ENCODE measurements at places on chromosomes 1 and 21.

DNA sequence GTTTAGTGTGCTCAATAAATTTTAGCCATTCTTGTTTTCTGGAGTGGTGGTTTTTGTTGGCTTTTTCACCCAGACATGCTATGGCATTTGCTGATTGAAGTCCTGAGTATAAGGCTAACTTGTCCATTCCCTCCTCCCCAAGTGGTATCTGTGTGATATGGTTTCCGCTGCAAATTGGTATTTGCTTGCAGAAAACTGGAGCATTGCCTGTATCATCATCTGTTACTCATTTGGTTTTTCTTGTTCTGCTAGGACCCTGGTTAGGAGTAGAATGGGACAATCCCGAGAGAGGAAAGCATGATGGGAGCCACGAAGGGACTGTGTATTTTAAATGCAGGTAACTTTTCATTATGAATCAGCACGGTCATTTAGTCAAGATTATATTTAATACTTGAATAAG lies 34.0 kb downstream of the TBCE start:
- DNase-seq, result no peak

DNA sequence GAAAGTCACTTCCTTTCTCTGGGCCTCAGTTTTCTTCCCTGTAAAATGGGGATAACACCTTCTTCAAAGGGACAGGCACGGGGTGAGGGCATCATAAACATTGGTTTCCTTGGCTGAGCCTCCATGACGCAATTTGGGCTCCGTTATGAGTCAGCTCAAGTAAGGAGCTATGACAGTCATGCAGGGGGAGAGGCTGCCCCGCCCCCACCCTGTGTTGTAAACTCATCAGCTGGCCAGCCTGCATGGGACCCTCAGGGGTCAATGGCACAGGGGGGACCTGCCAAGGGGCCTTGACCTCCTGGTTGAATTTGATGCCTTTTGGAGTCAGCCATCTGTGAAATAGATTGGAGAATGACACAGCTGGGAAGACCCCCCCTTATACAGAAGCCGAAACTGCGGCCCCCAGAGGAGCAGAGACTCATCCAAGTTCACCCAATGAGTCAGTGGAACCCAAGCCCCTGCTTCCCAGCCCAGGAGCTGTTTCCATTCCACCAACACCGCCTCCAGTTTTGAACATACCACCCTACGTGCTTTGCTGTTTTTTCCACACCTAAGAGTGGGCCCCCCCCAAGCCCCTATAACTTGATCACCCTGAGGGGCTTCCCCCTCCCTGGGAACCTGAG lies 36.8 kb upstream of the RUNX3 start:
- DNase-seq, result peak; percentile 81

GRCh38 chr1:244050835-244051444 lies at the start of gene ZBTB18:
Gene ZBTB18 (plus strand): TSS chr1:244051283. CDS start chr1:244051432, 149 bp downstream.
- no peak for DNase-seq

DNA sequence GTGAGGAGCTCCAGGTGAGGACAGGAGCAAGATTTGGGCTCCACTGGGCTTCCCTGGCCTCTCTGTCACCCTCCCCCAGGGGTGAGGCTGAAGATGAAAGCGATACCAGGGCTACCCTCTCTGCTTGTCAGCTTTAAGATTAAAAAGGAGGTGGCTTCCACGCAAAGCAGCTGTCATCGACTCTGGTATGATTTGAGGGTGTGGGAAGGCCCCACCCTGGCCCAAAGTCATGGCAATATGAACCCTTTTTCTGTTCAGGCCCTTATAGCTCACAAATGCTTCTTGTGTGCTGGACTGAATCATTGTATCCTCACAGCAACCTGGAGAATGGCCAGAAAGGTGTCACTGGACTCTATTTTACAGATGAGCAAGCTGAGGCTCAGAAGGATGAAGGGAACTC lies 41.6 kb downstream of the NUAK2 start:
- DNase-seq, result no peak

- no peak for DNase-seq
These were observed 22.5 kb downstream of the MIER1 start for GRCh38 chr1:66947267-66947666.

GRCh38 chr1:223225061-223225460 lies 82.0 kb upstream of the TLR5 start:
- no peak for DNase-seq

DNA sequence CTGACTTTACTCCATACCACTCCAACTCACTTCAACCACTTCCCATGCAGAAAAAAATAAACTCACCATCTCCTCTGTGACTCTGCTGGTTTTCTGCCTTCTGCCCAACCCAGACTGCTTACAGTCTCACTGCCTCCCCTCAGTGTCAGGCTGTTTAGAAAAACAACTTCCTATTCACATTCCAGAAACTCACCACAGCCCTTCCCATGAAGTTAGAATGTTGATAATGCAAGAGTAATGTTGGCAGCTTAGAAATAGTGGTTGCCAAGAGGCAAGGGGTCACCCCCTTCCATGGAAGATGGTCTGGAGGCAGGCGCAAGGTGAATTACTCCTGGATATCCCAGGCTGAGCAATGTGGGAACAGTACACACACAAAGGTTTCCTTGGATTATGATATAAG lies at the start of gene SELP:
Gene SELP (minus strand): TSS at position 119 of the 400 bp plus-strand sequence. CDS start 50 bp downstream, at position 69.
- DNase-seq, result no peak

DNA sequence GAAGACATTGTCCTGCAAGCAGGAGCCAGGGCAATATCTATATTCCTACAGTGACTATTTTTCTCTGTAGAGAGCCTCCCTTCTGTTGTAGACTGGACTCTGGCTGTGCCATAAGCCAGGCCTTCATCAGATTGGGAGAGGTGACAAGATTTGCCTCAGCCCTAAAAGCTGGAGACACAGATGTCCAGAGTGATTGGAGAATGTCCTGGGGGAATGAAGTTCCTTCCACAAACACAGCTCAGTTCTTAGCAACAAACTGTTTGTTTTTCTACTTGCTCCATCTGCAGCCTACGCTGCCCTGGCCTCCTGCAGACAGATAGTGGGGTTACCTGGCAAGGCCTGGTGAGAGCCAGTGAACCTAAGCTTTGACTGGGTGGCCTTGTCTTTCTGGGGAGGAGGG lies 29.9 kb upstream of the SNX27 start:
- no peak for DNase-seq

- DNase-seq, result no peak
These were observed 121.5 kb downstream of the CAMTA1 start for GRCh38 chr1:6906783-6907182.

- peak; percentile 20 for DNase-seq
These were observed 414 bp downstream of the TMEM51 start for GRCh38 chr1:15153842-15154479.

DNA sequence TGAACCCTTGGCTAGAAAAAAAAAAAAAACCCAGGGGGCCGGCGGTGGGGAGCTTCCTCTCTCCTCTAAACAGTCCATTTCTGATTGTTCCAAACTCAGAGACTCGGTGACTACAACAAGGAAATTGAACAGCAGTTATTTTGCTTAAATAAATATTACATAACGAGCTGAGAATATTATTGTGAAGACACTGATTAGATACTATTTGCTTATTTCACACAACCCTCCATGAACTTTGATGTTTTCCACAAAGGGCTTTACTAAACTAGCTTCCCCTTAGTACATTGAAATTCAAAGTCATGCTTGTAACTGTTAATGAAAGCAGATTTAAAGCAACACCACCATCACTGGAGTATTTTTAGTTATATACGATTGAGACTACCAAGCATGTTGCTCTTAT lies at the start of gene CFHR5:
Gene CFHR5 (plus strand): TSS at position 279 of the 400 bp plus-strand sequence. CDS start 109 bp downstream, at position 388.
- DNase-seq, result no peak

- DNase-seq, result no peak
These were observed 908.4 kb upstream of the ADGRL4 start for GRCh38 chr1:79914896-79915295.

DNA sequence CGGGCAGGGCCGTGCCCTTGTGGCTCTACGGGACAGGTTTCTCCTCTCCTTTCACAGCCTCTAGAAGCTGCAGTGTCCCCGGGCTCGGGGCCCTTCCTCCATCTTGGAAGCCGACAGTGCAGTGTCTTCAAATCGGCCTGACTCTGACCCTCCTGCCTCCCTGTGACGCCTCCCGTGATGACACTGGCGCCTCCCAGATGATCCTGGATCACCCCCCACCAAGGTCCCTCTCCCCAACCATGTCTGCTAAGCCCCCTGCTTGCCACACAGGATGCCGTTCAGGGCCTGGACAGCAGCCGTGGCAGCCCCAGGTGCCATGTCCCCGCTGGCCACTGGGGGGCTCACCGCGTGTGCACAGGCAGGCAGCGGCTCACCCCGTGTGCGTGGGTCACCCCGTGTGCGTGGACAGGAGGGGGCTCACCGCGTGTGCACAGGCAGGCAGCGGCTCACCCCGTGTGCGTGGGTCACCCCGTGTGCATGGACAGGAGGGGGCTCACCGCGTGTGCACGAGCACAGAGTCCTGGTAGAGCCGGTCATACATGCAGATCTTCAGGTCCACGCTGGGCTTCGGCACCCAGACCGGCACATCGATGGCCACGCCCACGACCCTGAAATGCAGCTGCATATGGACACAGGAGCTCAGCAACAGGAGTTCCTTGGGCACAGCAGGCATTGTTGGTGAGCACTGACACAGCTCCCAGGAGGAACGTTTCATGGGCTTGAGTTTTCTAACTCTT lies 24.9 kb upstream of the TMEM52 start:
- peak; percentile 27 for DNase-seq

DNA sequence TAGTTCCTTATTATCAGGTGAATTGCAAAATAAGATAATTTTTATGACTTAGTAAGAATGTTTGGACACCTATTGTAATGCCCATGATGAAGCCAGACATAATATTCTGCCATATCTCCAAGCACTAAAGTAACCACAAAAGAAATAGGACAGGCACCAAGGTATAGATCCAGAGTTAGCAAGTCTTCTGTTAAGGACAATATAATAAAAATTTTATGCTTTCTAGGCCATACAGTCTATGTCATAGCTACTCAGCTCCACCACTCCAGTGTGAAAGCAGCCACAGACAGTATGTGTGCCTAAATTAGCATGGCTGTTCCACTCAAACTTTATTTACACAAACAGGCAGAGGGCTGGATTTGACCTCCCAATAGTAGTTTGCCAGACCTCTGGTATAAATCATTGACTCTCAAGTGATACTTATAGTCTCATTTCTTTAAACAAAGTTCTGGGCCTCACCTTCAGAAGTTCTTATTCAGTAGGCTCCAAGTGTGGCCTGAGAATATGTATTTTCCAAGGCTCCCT lies 88.3 kb downstream of the SCMH1 start:
- no peak for DNase-seq

GRCh38 chr1:66348776-66349175 lies 185.2 kb upstream of the SGIP1 start:
- DNase-seq, result no peak

- DNase-seq, result no peak
These were observed 27.7 kb upstream of the NGF start for GRCh38 chr1:115365738-115366137.

DNA sequence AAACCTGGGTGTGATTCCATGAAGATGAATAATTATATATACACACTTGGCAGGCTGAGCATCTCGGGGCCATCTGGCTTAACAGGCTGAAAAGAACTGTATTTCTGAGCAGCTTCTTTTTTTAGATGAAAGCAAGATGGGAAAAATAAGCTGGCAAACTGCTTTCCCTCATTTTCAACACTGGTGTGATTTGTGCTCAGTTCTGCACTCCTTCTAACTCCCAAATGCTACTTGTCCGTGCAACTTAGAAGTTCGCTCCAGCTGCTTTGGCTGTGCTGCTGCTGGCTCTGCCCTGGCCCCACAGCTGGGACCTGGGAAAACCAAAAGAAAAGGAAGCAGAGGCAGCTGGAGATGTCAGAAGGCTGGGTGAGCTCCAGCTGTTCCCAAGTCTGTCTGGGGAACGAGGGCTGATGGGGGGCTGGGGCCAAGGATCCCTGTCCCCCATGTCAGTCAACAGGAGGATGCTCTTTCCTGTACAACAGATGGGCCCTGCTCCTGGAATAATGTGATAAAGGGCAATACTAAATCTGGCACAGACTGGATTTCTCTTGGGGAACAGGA lies 44.9 kb downstream of the PAFAH2 start:
- DNase-seq, result no peak

DNA sequence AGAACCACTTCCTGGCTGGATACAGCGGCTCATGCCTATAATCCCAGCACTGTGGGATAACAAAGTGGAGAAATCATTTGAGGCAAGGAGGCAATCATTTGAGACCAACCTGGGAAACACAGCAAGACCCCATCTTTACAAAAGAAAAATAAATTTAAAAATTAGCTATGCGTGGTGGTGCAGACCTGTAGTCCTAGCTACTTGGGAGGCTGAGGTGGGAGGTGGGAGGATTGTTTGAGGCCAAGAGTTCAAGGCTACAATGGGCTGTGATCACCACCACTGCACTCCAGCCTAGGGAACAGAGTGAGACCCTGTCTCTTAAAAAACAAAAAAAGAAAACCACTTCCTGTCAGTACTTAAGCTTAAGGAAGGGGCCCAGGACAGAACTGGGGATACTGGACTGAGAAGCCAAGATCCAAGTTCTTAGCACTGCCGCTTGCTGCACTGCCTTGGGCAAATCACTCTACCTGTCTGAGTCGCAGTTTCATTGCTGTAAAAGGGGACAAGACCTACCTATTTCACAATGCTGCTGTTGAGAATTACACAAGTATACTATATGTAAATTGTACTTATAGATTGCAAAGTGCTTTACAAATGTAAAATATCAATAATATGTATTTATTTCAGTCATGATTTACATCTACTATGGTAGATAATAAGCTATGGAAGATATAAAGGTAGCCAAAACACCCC lies 154.9 kb downstream of the RERE start:
- DNase-seq, result no peak

- DNase-seq, result no peak
These were observed 5.7 kb upstream of the KRTAP12-1 start for GRCh38 chr21:44687671-44688070.

DNA sequence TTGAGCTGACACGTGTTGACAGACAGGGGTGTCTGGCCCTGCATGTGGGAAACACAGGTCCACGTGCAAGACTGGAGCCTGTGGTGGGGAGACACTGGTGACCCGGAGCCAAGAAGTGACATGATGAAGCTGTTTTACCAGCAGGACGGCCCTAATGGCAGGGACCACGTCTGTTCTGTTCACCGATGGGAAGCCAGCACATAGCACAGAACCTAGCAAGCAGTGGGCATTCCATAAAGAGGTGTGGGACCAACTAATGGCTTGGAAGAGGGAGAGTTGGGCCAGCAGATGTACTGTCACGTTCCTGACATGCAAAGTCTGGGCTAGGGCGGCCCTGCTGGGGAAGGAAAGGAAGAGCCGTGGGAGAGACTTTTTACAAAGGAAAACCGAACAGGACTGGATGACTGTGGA lies 15.3 kb downstream of the NAV1 start:
- DNase-seq, result no peak

- no peak for DNase-seq
These were observed 34.2 kb upstream of the ABCD3 start for GRCh38 chr1:94383966-94384408.

All from stimulated activated CD4-positive, alpha-beta T cell treated with anti-CD3 and anti-CD28 coated beads, TNF-alpha, amount 100 ng/mL, for 48 hours (primary cell).